ENCODE measurements at places on chromosomes 16 and 17. TPM values are rescaled to one million over a fixed set of nuclear protein-coding genes. Genes with fewer than 3 reads are reported as not detected.

CBFA2T3 gene
- 0.14 TPM for total RNA-seq

GGNBP2 gene
- 45.6 TPM for total RNA-seq

KRTAP3-1 gene
- not detected for total RNA-seq

SALL1 gene
- 0.05 TPM for total RNA-seq

ADCY9 gene
- total RNA-seq = 19.4 TPM

KRTAP16-1 gene
- 0.05 TPM for total RNA-seq

CRHR1 gene
- total RNA-seq = not detected

CHAD gene
- total RNA-seq = not detected

CASKIN1 gene
- total RNA-seq = 0.05 TPM

SLFN11 gene
- total RNA-seq = 103 TPM

MYH13 gene
- not detected for total RNA-seq

SLC47A1 gene
- 0.85 TPM for total RNA-seq

KRT12 gene
- not detected for total RNA-seq

NPW gene
- total RNA-seq = 0.17 TPM

HSD17B2 gene
- total RNA-seq = 181 TPM

TAC4 gene
- not detected for total RNA-seq

FLII gene
- total RNA-seq = 409 TPM

SEPTIN1 gene
- not detected for total RNA-seq

MT1H gene
- total RNA-seq = not detected

CRYBA1 gene
- not detected for total RNA-seq

NHERF1 gene
- total RNA-seq = 10.4 TPM

KRT33A gene
- total RNA-seq = not detected

MMP25 gene
- not detected for total RNA-seq

C17orf75 gene
- 19.6 TPM for total RNA-seq

HID1 gene
- total RNA-seq = 65.1 TPM

SSTR5 gene
- 0.17 TPM for total RNA-seq

ZP2 gene
- total RNA-seq = 0.23 TPM

TBL3 gene
- 46.1 TPM for total RNA-seq

PIRT gene
- total RNA-seq = not detected

MEOX1 gene
- 0.05 TPM for total RNA-seq

HOXB6 gene
- total RNA-seq = 11.9 TPM

CFAP52 gene
- total RNA-seq = not detected

ZNF205 gene
- total RNA-seq = 26.2 TPM

CA7 gene
- total RNA-seq = not detected

ACSM3 gene
- total RNA-seq = 0.23 TPM

CSH1 gene
- total RNA-seq = not detected

PRSS27 gene
- total RNA-seq = 0.09 TPM

IRX5 gene
- total RNA-seq = 0.51 TPM
